Calu3 (cell line): ENCODE measurements at places on chromosomes 12 and 14. TPM values are rescaled to one million over a fixed set of nuclear protein-coding genes. Genes with fewer than 3 reads are reported as not detected.

B3GNT4 gene
- total RNA-seq, result 0.47 and 1.1 TPM in 2 replicates

EFS gene
- not detected in 2 replicates for total RNA-seq

TMPRSS12 gene
- not detected in 2 replicates for total RNA-seq

SIX1 gene
- 4.6 and 6.7 TPM in 2 replicates for total RNA-seq

AMN gene
- 13.7 and 17.0 TPM in 2 replicates for total RNA-seq

KRT82 gene
- total RNA-seq, result not detected in 2 replicates

LBHD2 gene
- total RNA-seq, result not detected in 2 replicates

ENDOU gene
- 0.42 TPM in 1 of 2 replicates, not detected in the other for total RNA-seq

PTHLH gene
- total RNA-seq, result 0.91 and 1.3 TPM in 2 replicates

DNA sequence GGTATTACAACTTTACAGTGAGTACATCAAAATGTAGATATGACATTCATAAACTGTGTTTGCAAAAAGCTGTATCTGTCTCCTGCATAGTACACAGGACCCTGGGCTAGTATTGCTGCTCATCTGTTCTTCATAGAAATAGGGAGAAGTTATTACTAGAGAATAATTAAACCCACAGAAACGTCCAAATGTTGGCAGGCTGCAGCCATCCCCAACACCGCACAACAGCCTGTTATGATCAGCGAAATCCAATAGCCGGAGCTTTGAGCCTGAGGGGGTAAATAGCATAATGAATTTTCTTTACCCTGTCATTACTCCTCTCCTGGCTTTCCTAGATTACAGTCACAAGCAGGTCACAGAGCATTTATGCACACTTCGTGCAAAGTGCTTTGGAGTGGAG, 178.0 kb downstream of the DACT1 start:
- H3K4me3 ChIP-seq, result no peak overlapping the region
- DNase-seq, result no peak
- no peaks in the 10 kb centered on the region for H3K4me1 ChIP-seq
- peaks cover 8% of the 10 kb centered on the region for H3K27me3 ChIP-seq
- no peak overlapping the region for H3K27ac ChIP-seq

DNA sequence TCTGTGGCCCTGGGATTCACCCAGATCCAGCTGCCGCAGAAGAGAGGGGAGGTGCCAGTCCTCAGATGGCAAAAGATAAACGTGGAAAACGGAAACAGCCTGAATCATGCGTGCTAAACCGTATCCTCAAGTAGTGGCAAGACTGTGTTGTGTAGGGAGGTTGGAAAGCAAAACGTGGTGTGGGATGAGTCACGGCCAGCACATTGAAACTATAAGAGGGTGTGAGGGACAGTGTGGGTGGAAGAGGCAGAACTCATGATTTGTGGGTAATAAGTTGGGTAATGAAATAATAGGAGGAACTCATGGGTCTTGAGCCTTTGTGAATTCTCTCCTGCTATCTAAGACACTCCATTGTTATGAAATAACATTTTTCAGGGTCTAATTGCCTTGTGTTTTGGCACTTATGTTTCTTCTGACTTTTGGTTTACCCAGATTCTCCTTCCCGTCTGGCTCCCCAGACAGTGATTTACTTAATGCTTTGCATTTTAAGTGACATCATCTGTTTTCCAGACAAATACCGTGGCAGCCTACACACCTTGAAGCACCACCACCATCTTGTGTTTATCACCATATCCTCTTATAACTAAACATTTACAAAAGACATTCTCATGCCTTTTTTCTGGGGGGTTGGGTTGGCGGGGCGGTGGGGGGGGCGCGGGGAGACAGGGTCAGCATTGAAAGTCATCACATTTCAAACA, 62.3 kb upstream of the PTCSC3 start:
- no peaks in the 10 kb centered on the region for H3K36me3 ChIP-seq
- no peak for DNase-seq
- H3K27ac ChIP-seq, result no peak overlapping the region
- H3K4me1 ChIP-seq, result peaks cover 8% of the 10 kb centered on the region
- no peak overlapping the region for H3K4me3 ChIP-seq

DNA sequence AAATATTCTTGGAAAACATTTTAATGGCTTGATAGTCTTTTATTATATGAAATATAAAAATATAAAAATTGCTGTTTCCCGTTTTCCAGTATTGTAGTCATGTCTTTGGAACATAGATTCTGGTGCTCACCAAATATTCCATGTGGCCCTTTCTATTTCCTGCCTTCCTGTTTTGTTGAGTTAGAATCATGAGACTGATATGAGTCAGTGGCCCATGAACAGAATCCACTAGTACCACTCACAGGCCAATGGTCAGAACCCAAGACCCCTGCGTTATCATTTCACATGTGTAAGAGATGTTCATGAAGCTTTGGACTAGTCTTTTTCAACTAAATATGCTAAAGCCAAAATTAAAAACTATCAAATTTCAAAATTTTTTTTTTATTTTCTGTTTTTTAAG, 56.9 kb downstream of the BICD1 start:
- no peak overlapping the region for H3K27ac ChIP-seq
- H3K27me3 ChIP-seq, result no peaks in the 10 kb centered on the region

DNA sequence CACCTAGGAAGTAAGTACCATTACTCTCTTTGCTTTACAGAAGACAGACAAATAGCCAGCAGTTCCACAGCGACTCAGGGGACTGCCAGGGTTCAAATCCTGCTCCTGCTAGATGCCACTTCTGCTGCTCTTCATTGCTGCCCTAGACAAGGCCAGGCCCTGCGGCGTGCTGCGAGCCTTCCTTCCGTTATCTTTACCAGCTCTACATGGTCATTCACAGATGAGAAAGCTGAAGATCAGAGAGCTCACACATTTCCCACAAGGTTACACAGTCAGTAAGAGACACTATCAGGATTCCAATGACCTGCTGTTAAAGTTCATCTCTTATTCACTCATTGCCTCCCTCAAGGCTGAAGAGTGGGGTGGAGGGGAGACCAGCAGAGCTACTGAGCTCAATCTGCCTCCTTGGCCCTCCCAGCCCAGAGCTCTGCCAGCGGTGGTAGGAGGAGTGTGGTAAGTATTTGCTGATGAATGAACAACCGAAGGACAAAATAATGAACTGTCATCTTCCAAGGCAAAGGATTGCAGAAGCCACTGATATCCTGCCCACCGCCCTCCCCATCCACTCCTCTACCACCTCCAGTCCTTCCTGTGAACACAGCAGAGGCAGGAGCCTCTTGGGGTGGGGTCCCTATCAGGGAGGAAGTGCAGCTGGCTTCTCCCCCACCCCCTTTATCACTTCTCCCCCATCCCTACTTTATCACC, 14.6 kb upstream of the HDAC7 start:
- peaks cover 15% of the 10 kb centered on the region for H3K4me1 ChIP-seq
- H3K27me3 ChIP-seq, result peaks cover 7% of the 10 kb centered on the region
- H3K4me3 ChIP-seq, result no peak overlapping the region
- no peak overlapping the region for H3K27ac ChIP-seq

GRCh38 chr14:33280646-33281045, 342.0 kb downstream of the NPAS3 start:
- no peak for DNase-seq
- no peaks in the 10 kb centered on the region for H3K36me3 ChIP-seq
- H3K4me3 ChIP-seq, result no peak overlapping the region
- H3K27me3 ChIP-seq, result peaks cover 28% of the 10 kb centered on the region
- H3K4me1 ChIP-seq, result no peaks in the 10 kb centered on the region

DNA sequence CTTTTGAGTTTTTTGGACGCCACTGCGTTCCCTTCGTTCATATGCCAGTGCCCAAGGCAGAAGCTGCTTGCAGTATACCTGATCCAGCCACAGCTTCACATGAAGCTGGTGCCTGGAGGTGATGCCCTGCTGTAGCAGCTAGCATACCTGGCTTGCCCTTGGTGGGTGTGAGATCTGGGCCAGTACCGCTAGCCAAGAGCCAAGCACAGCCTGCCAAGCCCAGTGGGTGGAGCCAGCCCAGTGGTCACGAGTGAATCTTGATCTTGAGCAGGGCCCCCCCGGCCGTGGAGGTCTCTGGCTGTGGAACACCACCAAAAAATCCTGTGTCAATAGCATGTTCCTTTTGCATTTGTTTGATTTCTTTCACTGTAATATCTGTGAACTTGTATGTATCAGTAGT, 7.3 kb upstream of the M6PR start:
- no peak overlapping the region for H3K27ac ChIP-seq
- no peaks in the 10 kb centered on the region for H3K36me3 ChIP-seq
- DNase-seq, result no peak
- H3K4me3 ChIP-seq, result no peak overlapping the region

GRCh38 chr14:31400031-31400638, 20.2 kb downstream of the HEATR5A start:
- no peak for DNase-seq
- no peak overlapping the region for H3K4me3 ChIP-seq
- no peaks in the 10 kb centered on the region for H3K36me3 ChIP-seq
- no peaks in the 10 kb centered on the region for H3K27me3 ChIP-seq

DNA sequence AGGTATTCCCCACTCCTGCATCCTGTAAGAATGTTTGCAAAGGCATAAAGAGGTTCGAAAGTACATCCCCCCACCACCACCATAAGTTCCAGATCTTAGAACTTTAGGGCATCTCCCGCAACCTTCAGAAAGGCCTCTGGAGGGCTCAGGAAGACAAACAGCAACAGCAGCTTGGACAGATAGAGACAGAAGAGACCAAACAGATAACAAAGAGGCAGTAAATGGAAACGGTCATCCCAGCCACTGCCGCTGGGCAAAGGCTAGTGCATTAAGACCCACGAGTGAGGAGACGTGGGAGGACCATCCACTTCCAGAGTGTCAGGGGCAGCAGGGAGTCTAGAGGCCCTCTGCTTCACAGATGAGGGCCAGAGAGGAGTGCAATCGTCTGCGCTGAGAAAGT, 124.3 kb downstream of the CRACR2A start:
- H3K27me3 ChIP-seq, result no peaks in the 10 kb centered on the region
- no peaks in the 10 kb centered on the region for H3K36me3 ChIP-seq
- no peak overlapping the region for H3K4me3 ChIP-seq
- no peak for DNase-seq
- no peak overlapping the region for H3K27ac ChIP-seq

- H3K27ac ChIP-seq, result no peak overlapping the region
- peaks cover 25% of the 10 kb centered on the region for H3K27me3 ChIP-seq
- DNase-seq, result no peak
- H3K4me3 ChIP-seq, result no peak overlapping the region
- no peaks in the 10 kb centered on the region for H3K36me3 ChIP-seq
Observed at GRCh38 chr12:107458163-107458562, 227.4 kb upstream of the PWP1 start.

- H3K27me3 ChIP-seq, result peaks cover 93% of the 10 kb centered on the region
- no peak overlapping the region for H3K4me3 ChIP-seq
- no peaks in the 10 kb centered on the region for H3K36me3 ChIP-seq
- no peaks in the 10 kb centered on the region for H3K4me1 ChIP-seq
- DNase-seq, result no peak
Observed at GRCh38 chr12:124293286-124294003, 1.4 kb upstream of the RFLNA start.

- H3K4me1 ChIP-seq, result no peaks in the 10 kb centered on the region
- H3K27me3 ChIP-seq, result no peaks in the 10 kb centered on the region
- no peak for DNase-seq
- no peaks in the 10 kb centered on the region for H3K36me3 ChIP-seq
- no peak overlapping the region for H3K27ac ChIP-seq
Observed at GRCh38 chr14:25628978-25629377, 579.0 kb upstream of the STXBP6 start.

GRCh38 chr12:84911271-84912197, 1.1 kb downstream of the SLC6A15 start:
- no peaks in the 10 kb centered on the region for H3K4me1 ChIP-seq
- DNase-seq, result peak; percentile 69
- H3K36me3 ChIP-seq, result peaks cover 13% of the 10 kb centered on the region

DNA sequence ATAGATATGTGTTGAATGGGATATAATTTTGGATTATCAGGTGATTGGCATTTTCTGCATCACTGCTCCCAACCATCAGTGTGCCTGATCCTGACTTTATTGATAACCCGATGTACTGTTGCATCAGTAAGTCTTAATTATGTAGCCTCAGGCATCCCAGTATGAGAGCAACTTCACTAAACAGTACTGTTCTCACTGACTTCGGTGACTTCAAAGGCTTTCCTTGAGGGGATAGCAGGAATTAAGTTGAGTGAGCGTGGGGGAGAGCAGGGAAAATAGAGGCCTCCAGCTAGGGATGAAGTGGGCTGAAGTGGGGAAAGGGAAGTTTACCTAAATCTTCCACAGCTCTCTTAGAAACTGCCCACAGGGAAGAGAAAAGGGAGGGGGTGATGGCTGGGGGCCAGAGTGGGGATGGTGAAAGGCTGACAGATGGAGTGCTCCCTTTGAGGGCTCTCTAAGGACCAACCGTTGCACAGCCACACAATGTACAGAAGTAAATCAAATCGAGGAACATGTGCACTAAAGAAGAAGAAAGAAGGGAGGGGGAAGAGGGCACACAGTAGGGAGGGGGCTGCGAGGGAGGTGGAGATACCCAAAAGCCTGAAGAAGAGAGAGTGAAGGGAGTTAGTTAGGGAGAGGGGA, 10.7 kb upstream of the NEUROD4 start:
- no peak overlapping the region for H3K4me3 ChIP-seq
- H3K36me3 ChIP-seq, result no peaks in the 10 kb centered on the region
- no peak overlapping the region for H3K27ac ChIP-seq
- H3K27me3 ChIP-seq, result peaks cover 72% of the 10 kb centered on the region
- no peaks in the 10 kb centered on the region for H3K4me1 ChIP-seq
- no peak for DNase-seq

GRCh38 chr12:70609739-70610491, 27.3 kb downstream of the PTPRB start:
- peak; percentile 62 for DNase-seq
- peak overlapping the region; percentile 40 for H3K27ac ChIP-seq
- no peaks in the 10 kb centered on the region for H3K27me3 ChIP-seq
- H3K4me1 ChIP-seq, result peaks cover 46% of the 10 kb centered on the region

GRCh38 chr14:106831322-106831720, 1304.9 kb downstream of the TMEM121 start:
- no peaks in the 10 kb centered on the region for H3K36me3 ChIP-seq
- H3K4me3 ChIP-seq, result no peak overlapping the region
- H3K4me1 ChIP-seq, result peaks cover 15% of the 10 kb centered on the region
- H3K27ac ChIP-seq, result peak overlapping the region; percentile 67

DNA sequence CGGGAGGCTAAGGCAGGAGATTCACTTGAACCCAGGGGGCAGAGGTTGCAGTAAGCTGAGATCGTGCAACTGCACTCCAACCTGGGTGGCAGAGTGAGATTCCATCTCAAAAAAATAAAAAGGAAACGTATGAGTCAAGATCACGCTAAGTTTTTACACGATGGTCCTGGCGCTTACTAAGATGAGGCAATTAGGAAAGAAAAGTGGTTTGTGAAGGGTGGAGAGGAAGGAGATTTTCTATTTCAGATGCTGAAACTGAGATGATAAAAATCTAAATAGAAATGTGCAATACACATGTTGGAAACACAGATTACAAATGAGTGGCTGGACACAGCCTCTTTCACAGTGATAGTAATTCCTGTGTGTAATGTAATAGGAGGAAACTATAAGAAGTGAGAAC, 63.2 kb downstream of the KDM5A start:
- no peak overlapping the region for H3K4me3 ChIP-seq
- H3K27me3 ChIP-seq, result no peaks in the 10 kb centered on the region
- no peaks in the 10 kb centered on the region for H3K4me1 ChIP-seq

GRCh38 chr12:13313886-13314285, 117.4 kb downstream of the EMP1 start:
- no peaks in the 10 kb centered on the region for H3K36me3 ChIP-seq
- H3K27ac ChIP-seq, result no peak overlapping the region
- H3K4me3 ChIP-seq, result no peak overlapping the region
- no peaks in the 10 kb centered on the region for H3K4me1 ChIP-seq
- DNase-seq, result no peak
